ENCODE measurements at places on chromosomes 12 and 14. TPM values are rescaled to one million over a fixed set of nuclear protein-coding genes. Genes with fewer than 3 reads are reported as not detected.
A peak's percentile ranks its signal among the peaks of the same experiment; 100 is the strongest.

The TBC1D30 gene
- total RNA-seq = 0.26 TPM

The RIMBP2 gene
- not detected for total RNA-seq

DNA sequence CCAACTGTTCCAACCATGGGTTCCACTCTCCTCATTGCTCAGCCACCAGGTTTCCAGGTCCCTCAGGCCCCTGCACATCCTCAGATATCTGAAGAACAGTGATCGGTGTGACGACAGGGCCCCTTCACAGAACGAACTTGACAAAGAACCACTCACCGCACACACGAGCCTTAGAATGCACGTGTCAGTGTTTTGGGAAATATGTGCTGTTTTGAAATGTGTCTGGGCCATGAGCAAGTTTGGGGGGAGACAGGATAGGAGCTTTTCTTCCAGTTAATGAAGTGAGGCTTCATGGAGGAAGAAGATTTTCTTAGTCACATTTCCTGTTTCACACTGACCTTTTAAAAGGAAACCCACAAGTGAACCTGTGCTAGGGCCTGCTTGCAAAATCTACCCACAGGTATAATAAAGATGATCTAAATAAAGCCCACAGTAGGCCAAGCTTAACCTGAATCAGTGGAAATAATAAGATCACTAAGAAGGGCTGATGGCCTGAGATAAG, 58.6 kb downstream of the ZFP36L1 start:
- DNase-seq = peak; percentile 14

DNA sequence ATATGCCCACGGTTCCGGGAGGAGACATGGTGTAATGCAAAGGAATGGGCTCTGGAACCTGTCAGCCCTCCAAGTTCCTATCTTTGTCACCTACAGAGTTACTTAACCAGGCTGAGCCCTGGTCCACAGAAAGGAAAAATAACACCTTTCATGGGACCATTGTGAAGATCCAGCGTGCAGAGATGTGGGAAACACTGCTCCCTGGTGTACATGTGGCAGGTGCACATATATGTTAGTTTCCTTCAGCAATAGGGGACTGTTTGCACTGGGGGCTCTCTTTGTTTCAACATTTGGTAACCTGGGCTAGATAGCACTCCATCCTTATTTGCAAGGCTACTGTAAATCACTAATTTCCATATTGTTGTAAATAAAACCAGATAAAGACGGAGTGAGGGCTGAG, 72.3 kb downstream of the ANO2 start:
- DNase-seq = peak; percentile 13

- no peak for DNase-seq
Measured at GRCh38 chr12:72228424-72228823, 43.7 kb upstream of the TRHDE start.
